SJSA1 (cell line): ENCODE measurements at places on chromosomes 3 and 15. TPM values are rescaled to one million over a fixed set of nuclear protein-coding genes. Genes with fewer than 3 reads are reported as not detected.

- no peak for DNase-seq
Observed at GRCh38 chr3:99012051-99012450, 110.6 kb upstream of the DCBLD2 start.

- no peak for DNase-seq
Observed at GRCh38 chr3:134076851-134077250, 47.1 kb upstream of the SLCO2A1 start.

DNA sequence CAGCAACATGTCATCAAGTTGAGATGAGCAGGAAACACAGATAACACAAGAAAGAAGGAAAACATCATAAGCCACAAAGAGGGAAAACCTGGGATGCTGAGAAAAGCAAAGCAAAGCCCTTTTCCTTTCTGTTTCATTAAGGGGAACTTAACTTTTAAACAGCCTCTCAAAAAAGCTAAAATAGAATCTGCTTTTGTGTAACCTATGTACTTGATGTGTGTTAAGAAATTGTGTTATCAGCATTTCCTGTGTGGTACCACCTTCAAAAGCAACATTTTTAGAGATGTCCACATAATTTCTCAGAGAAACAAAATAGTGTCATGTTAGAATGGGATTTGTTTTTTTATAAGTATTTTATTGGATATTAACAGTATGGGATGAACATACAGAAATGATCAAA is 206.2 kb downstream of the IL20RB start:
- DNase-seq, result no peak

GRCh38 chr15:50828610-50829206 is 63.2 kb upstream of the SPPL2A start:
- peak; percentile 63 for DNase-seq

GRCh38 chr3:115169808-115170207 is 22.7 kb upstream of the ZBTB20 start:
- no peak for DNase-seq

DNA sequence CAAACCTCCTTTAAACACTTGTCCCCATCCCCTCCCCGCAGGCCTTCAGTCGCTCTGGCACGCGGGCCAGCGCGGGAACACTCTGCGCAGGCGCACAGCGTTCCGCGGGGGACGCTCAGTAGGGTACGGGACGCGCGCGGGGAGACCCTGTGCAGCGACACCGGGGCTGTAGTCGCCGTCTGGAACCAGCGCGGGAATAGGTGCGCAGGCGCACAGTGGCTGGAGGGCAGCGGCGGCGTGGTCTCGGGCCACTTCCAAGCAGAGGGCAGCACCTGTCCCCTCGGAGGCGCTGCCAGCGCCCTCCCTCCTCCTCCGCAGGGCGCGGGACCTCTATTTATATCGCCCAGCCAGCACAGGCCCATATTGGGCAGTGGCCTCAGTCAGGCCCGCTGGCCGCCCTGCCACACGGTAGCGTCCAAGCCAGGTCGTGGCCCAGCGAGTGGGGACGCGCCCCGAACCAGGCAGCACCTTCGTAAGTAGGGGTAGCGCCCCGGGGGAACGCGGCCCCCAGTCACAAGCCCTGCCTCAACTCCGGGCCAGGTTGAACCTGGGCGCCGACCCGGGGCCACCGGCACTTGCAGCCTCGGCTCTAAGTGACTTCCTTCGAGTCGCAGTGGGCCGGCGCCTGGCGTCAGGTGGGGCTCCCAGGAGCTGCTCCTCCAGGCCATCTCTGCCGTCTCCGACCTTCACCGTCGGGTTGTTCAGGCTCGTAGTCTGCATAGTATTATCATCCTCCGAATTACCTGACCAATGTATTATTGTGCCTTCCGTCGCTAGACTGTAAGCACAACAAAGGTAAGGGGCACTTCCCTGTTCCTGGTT is at the start of gene KBTBD12:
Gene KBTBD12, plus strand, starts transcription at position 118 of the 822 bp plus-strand sequence. CDS start 7,830 bp downstream, outside the sequence.
- DNase-seq, result no peak

DNA sequence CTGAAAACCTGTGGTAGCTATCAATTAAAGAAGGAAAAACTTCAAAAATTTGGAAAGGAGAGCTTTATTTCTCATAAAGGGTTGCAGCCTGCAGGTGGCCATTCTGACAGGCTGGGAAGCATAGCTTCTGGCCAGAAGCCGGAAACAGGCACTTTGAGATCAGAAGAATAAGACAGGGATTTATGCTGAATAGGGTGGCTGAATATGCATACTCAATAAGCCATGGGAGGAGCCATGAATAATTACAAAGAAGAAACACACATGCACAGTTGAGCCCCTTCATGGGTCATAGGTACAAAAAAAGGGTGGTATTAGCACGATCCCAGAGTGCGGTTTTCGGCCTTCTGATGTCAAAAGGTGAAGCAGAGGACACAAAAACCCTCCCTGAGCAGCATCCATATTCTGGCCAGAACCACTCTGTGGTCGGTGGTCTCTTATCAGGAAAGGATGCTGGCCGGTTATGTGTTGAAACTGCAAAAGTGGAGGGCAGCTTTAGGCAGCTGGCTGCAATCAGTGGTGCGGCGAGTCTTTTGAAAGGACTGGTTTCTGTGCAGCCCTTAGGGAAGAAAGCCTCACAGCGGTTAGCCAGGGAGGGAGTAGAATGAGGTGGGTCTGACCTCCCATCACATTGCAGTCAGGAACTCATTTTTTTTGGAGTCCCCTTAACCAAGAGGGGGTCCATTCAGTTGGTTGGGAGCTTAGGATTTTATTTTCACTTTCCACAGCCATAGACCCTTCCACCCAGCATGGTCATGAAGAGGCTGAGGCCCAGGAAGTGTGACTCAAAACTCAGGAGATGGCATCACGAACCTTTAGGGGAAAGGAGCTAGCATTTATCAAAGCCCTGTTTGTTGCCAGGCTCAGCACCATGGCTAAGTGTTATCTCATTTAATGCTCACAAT is 34.7 kb upstream of the CCDC174 start:
- peak; percentile 88 for DNase-seq

DNA sequence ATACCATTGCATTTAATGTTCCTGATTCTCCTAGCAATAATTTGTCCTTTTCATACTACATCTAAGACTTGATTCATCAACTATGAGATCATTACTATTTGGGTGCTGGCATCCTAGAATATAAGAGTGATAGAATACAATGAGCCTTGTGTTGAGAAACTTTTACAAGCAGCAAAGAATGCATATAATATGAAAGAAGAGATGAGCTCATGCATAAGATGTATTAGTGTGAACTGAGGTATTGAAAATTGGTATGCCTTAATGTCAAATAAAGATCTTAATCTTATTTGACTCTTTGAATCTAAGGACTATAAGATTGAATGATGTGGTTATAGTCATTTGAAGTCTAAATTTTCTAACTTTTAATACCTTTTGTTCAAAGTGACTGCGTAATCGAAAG is 220.0 kb upstream of the ARHGEF26 start:
- no peak for DNase-seq

GRCh38 chr3:32488474-32489008 is 14.1 kb downstream of the CMTM6 start:
- no peak for DNase-seq

DNA sequence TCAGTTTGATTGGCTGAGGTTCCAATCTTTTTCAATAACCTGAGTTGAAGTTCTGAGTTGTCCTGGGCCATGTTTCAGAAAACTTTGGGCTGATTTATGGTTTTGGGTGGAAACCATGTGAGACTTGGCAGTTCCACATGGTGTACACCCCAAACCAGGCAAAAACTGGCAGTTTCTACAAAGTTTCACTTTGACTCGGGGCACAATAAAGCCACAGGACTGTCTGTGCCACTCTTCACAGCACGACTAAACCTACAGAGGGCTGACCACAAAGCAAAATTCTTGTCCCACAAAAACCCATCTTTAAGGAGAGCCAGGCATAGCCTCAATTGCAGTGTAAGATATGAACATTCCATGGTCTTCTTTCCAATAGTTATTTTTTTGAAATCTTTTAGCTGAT is 155.0 kb downstream of the DUT start:
- no peak for DNase-seq

DNA sequence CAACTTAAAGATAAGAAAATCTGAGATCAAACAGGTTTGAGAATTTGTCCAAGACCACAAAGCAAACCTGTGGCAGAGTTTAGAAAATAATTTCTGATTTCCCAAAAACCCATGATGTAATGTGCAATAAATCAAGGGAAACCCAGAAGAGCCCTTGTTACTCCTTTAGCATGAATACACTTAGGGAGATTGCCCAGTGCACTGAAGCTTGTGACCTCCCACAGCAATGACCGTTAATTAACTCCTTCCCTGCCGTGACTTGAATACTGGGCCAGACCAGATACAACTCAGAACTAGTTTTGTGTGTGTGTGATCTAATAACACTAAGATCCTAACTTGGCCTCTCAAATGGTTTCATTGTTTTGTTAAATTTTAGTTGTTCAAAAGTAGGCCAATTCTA is 2.5 kb downstream of the PRKAR2A start:
- no peak for DNase-seq

GRCh38 chr15:78002996-78003395 is 74.5 kb downstream of the TBC1D2B start:
- DNase-seq, result no peak

PLD1 gene
- total RNA-seq, result 3.3 and 21.9 TPM in 2 replicates

ANKRD34C gene
- total RNA-seq, result not detected in 2 replicates

ADAMTS7 gene
- 1.6 and 2.8 TPM in 2 replicates for total RNA-seq

TRIM42 gene
- total RNA-seq, result not detected in 2 replicates
